ENCODE measurements at places on chromosomes 4 and X. TPM values are rescaled to one million over a fixed set of nuclear protein-coding genes. Genes with fewer than 3 reads are reported as not detected.

DNA sequence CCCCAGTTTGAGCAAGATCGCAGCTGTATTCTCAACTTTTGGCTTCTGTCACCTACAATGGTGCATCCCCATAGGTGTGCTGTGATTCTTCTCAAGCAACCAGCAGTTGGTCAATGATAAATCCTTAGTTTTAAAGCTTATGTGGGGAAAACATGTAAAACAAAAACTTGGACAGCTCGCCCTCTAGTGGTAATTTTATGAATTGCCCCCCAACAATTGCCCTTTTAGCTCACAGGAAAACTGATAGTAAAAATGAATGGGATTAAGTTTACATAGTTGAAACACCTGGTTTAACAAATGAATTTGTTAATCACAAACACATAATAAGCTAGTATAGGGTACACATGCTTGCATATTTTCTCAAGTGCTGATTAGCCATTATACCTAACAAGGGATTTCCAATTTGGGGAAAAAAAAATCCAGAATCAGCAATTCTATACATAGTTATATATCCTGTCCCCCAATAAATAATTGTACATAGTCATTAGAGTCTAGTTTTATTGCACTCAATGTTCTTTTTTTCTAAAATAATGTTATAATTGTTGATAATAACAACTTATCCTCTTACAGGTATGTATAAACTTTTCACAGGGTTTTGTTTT is 30.1 kb downstream of the TEX13A start:
- H3K27ac ChIP-seq, result no peak overlapping the region
- H3K27me3 ChIP-seq, result no peaks in the 10 kb centered on the region
- H3K4me1 ChIP-seq, result no peaks in the 10 kb centered on the region
- H3K4me3 ChIP-seq, result no peak overlapping the region

GRCh38 chrX:129744861-129745321 is 6.1 kb downstream of the XPNPEP2 start:
- DNase-seq, result peak; percentile 84
- peak overlapping the region; percentile 58 for H3K4me3 ChIP-seq
- H3K27ac ChIP-seq, result peak overlapping the region; percentile 96
- H3K36me3 ChIP-seq, result no peaks in the 10 kb centered on the region
- no peaks in the 10 kb centered on the region for H3K27me3 ChIP-seq

GRCh38 chr4:189124149-189124758 is 816.4 kb upstream of the FRG1 start:
- H3K27me3 ChIP-seq, result no peaks in the 10 kb centered on the region
- H3K36me3 ChIP-seq, result no peaks in the 10 kb centered on the region
- no peak overlapping the region for H3K27ac ChIP-seq
- no peak overlapping the region for H3K4me3 ChIP-seq

GRCh38 chr4:98536631-98537030 is 121.8 kb downstream of the TSPAN5 start:
- no peaks in the 10 kb centered on the region for H3K27me3 ChIP-seq
- peaks cover 3% of the 10 kb centered on the region for H3K4me1 ChIP-seq
- no peak overlapping the region for H3K4me3 ChIP-seq
- H3K36me3 ChIP-seq, result peaks cover 20% of the 10 kb centered on the region

GRCh38 chr4:41366911-41367517 is 110.3 kb downstream of the UCHL1 start:
- no peak for DNase-seq
- H3K27me3 ChIP-seq, result peaks cover 12% of the 10 kb centered on the region
- no peaks in the 10 kb centered on the region for H3K36me3 ChIP-seq
- H3K27ac ChIP-seq, result no peak overlapping the region
- no peaks in the 10 kb centered on the region for H3K4me1 ChIP-seq
- H3K4me3 ChIP-seq, result no peak overlapping the region

- peaks cover 11% of the 10 kb centered on the region for H3K36me3 ChIP-seq
- H3K4me1 ChIP-seq, result no peaks in the 10 kb centered on the region
- H3K27ac ChIP-seq, result no peak overlapping the region
- no peak for DNase-seq
- no peaks in the 10 kb centered on the region for H3K27me3 ChIP-seq
Measured at GRCh38 chr4:185358514-185358913, 37.2 kb downstream of the LRP2BP start.

- H3K4me3 ChIP-seq, result no peak overlapping the region
- no peaks in the 10 kb centered on the region for H3K4me1 ChIP-seq
- H3K27me3 ChIP-seq, result peaks cover 3% of the 10 kb centered on the region
- H3K36me3 ChIP-seq, result no peaks in the 10 kb centered on the region
- DNase-seq, result no peak
Measured at GRCh38 chr4:112923516-112923915, 125.9 kb upstream of the ANK2 start.

DNA sequence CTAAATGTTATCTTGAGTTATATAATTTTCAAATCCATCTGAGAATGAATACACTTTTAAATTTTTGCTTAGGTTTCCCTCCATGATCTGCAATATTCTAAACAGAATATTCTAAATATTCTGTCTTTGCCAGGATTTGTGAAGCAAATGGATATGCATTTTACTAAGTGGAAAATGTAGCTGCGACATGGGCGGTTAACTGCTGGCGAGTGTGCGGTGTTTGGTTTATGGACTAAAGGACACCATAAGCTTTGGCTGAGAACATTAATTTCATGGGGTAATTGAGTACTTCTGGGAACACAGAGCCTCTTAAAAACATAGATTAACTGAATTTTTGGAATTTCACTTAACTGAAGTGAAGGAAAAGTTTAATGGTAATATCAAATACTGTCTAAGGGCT is 153.8 kb upstream of the ETNPPL start:
- no peak overlapping the region for H3K4me3 ChIP-seq
- no peak for DNase-seq

DNA sequence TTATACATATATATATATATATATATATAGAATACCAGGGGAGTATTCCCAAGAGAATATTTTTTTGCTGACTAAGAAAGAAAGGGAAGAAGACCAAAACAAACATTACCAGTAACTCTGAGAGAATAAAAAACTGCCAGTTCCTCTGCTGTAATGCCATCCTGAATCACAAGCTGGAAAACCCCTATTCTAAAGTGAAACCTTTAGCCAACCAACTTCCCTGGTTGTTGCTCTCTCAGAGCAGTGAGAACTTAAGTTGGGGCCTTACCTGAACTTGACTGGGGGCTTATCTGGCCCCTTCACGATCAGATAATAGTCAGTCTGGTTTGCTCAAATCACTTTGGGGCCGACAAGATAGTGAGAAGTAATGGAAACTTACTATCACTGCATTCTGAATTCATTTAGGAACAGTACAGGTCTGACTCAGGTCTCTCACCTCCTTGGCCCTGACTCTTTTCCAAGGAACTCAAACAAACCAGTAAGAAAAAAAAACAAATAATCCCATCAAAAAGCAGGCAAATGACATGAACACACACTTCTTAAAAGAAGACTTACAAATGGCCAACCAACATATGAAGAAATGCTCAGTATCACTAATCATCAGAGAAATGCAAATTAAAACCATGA is 62.5 kb downstream of the CD40LG start:
- H3K4me1 ChIP-seq, result peaks cover 35% of the 10 kb centered on the region
- no peaks in the 10 kb centered on the region for H3K27me3 ChIP-seq
- H3K4me3 ChIP-seq, result no peak overlapping the region
- DNase-seq, result no peak
- peak overlapping the region; percentile 53 for H3K27ac ChIP-seq

DNA sequence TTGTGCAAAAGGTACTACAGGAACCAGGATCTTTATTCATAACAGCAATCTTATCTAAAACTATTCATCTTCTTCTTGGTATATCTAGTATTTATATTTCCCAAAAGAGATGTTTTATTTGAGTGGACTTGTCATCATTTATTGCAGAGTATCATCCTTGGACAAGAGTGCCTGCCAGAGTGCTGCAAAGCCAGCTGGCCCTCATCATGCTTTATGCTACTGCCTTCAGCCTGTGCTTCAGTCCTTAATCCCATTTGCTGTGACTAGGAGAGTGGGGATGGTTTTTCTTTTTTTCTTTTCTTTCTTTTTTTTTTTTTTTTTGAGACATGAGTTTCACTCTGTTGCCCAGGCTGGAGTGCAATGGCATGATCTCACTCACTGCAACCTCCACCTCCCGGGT is 33.5 kb upstream of the ELF2 start:
- DNase-seq, result no peak
- H3K27me3 ChIP-seq, result peaks cover 4% of the 10 kb centered on the region
- no peak overlapping the region for H3K27ac ChIP-seq
- H3K4me3 ChIP-seq, result no peak overlapping the region
- no peaks in the 10 kb centered on the region for H3K36me3 ChIP-seq
- H3K4me1 ChIP-seq, result no peaks in the 10 kb centered on the region

Gene KCND1
- total RNA-seq, result 4.6 TPM

Gene SPRY1
- total RNA-seq, result 50.7 TPM

Gene F11
- total RNA-seq, result not detected

Gene DCTD
- 75.5 TPM for total RNA-seq

Measured in activated CD8-positive, alpha-beta T cell treated with anti-CD3 and anti-CD28 coated beads, Interleukin-2, amount 10 ng/mL, durations not matched to agents 7 days and 5 days (primary cell).